Stimulated activated naive CD8-positive, alpha-beta T cell treated with anti-CD3 and anti-CD28 coated beads, Interleukin-15, Interleukin-2, amounts not matched to agents 100 U/mL and 50 U/mL, for 24 hours (primary cell): ENCODE measurements at places on chromosomes 2 and 18.

DNA sequence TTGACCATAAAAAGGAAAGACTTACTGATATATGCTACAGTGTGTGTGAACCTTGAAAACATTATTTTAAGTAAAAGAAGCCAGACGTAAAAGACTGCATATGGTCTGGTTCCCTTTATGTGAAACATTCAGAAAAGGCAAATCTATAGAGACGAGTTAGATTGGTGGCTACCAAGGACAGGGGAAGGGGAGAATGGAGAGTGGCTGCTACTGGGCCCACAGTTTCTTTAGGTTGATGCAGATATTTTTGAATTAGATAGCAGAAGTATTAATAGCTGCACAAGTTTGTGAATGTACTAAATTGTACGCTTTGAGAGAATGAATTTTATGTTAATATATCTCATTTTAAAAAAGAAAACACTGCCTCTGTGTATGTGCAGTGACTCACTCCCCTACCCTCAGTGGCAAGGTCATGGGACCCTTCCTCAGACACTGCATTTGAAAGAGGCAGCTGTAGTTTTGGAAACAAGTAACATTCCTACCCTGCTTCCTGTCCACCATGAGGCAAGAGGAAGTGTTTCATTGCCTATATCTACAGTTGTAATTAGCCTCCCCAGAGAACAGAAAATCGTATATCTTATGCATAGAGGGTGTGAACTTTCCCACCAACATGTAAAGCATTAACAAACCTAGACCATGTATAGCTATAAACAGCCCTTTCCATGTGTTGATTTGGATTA lies 29.8 kb upstream of the ARMC9 start:
- no peak for DNase-seq

DNA sequence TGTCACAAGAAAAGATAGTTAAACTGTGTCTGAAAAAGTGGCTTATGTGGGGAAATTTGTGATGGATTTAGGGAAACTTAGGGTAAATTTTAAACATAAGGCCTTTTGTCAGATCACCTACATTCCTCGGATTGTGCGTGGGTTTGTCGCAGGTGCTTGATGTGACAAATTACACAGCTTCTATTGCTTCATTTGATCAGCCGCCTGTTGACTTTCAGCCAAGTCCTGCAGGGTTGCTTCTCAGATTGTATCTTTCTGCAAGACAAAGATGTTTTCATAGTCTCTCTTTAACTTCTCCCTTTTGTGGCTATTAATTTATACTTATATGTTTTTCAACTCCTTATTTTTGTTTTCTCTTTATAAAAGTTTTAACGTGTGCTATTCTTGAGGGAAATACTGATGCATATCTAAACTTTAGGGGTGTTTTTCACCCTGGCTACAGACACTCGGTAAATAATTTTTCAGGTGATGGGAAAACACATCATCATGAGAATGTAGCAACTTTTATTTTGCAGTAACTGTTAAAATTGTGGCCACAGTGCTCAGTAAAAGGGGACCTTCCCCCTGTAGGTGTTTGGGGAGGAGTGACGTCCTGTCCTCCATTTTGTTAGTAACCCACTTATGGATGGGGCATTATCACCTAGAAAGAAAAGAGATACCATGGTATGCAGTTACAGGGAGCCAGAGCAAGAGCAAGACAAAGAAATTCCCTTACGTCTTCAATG lies 31.4 kb downstream of the GALM start:
- no peak for DNase-seq

DNA sequence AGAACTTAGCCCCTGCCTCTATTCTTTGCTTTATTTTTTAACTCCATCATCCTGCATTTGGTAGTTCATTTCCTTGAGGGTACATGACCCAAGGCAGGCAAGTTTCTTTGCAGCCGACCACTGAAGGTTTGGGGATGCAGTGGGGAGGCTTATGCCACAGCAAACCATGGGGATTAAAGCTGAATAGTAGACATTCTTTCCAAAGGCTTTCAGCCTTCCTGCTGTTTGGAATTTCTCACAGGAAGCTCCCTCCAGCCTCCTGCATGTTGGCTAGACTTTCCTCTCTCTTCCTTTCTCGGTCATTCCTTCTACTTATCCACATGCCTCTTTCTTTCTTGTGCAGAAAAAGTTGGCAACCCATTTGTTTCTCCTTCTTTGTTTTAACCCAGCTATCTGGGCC lies 77.3 kb downstream of the SOCS6 start:
- no peak for DNase-seq

GRCh38 chr2:5190023-5190422 lies 502.2 kb upstream of the SOX11 start:
- no peak for DNase-seq

DNA sequence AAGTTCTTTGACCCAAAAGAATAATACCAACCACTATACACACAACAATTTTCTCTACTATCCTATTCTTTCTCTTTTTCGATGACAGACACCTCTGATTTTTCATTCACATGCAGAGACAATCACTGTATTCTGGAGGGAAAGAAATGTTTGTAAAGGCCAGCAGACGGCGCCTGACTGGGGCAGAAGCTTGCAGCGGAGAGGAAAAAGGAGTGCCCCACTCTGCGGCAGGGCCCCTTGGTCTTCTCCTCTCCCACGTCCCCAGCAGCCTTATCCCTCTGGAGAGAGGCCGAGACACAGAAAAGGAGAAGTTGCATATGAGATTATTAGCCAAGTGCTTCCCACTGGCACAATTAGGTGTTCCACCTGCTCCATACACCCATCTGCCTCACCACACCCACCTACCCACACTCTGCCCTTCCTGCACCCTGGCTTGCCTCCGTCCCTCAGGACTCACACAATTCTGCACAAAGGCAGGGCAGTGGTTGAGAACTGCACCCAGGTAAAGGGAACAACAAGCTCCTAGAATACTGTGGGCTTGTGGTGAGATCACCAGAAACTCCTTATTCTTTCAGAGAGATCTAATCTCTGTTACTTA lies 687.3 kb downstream of the NRXN1 start:
- DNase-seq: no peak

DNA sequence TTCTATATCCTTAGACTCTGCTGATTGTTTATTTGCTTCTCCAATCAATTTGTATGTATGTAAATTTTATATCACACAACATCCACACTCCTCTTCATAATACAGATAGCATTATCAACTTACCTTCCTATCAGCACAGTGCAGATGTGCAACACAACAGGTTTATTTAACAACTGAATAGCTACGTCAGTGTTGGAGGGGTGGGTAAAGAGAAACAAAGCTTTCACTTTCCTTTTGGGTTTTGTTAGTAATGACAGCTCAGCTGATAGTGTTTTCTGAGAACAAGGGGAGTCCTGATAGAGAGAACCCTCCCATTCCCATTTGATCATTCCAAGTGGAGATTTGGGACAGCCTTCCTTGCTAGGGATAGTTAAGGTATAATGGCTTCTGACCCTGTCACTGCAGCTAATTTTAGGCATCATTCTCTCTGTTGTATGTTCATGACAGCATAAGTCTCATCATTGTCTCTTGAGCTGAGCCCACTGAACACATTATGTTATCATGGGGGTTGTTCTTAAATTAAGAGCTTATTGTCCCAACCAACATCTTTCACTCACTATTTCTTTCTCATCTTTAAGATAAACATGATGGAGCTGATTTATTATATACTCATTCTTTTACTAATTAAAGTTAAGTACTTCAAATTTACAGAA lies 227.7 kb downstream of the GPD2 start:
- DNase-seq: no peak

- DNase-seq: no peak
Measured at GRCh38 chr2:238710787-238711186, 137.1 kb upstream of the TWIST2 start.

DNA sequence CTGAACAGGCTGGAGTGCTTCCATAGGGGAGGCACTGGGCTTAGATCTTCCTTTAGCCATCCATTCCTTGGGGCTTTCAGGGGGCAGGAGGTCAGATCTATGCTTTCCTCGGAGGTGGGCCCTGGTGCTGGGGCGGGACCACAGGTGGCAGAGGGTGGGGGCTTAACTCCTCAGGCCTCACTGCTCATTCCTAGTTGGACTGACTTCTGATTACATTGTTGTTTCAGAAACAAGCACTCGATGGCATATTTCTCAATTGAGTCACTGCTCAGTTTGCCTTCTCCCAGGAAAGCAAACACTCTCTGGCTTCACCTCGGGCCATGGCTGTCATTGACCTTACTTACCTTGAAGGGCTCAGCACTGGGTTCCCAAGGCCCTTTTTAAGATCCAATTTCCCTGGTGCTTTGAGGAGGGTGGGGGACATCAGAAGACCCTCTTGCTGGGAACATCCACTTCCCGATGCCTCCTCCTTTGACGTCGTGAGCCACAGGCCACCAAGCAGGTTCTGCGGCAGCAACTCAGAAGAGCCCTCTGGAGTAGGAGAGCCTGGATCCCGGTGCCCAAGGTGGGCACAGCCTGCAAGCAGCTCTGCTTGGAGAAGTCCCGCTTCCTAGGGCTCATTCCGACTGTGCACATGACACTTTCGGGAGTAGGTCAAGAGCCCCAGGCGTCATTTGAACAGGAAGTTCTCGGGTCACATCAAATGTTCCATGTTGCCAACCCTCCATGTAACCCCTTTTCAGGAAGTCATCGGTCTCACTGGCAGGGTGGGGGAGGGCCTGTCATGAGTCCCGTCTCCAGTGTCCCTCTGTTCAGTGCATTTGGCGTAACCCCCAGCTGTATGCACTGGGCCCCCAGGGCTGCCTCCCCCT lies 40.6 kb downstream of the SDC1 start:
- DNase-seq: no peak

- no peak for DNase-seq
Measured at GRCh38 chr2:203623096-203623495, 83.3 kb upstream of the CD28 start.

DNA sequence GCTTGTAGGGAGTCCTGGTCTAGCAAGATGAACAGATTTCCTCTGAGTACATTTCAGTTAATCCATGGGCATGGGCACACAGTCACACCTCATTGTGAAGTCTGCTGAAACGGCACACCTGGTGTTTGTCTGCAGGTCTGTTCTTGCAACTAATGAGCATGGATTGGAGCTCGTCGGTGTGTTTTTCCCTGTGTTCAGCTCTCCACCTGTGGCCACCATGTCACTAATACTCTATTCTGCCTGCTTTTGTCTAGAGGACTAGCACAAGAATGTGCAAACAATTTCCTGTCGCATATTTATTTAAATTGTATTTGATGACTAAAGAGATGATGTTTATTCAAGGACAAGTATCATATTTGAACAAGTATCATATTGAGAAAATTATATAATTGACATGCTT lies 24.5 kb upstream of the PPP4R1 start:
- no peak for DNase-seq

GRCh38 chr2:9847140-9847539 lies 3.9 kb downstream of the TAF1B start:
- no peak for DNase-seq

GRCh38 chr2:150985741-150986140 lies 275.9 kb downstream of the RBM43 start:
- DNase-seq: no peak

DNA sequence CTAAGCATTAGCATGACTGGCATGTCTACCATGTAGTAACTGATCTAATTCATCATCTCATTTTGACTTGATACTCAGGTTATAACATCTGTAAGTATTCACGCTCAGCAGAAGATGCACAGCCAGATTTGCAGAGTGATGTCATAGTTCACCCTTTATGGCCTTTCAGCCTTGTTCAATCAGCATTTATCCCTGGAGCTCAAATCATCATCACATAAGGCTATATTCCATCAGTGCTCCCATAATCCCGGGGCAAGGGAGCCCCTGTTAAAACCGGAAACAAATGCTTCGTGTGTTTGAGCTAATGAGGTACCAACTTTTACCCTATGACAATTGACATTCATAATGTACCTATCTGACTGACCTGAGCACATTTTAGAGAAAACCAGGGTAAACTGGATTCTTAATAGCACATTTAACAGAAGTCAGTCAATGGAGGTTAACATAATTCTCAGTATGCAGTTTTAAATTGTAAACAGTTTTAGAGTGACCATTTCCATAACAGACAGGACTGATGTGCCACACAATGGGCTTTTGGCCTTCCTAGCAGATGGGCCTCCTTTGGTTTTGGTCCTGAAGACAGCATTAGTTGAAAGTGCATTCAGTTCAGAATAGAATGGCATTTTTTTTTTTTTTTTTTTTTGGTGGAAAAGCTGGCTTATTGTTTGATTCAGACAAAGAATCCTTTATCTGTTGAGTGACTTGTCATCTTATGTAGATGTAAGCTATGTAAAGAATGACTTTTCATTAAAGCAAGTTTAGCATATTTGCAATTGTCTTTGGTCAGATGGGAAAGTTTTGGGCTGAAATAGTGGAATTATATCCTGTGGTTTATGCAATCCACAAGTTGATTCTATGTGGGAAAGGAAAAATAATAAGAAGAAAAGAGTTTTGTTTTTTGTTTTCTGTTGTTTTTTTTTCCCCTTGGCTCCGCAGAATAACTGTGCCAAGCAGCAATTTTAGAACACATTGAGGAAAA lies 866.0 kb upstream of the ACVR2A start:
- DNase-seq: no peak

DNA sequence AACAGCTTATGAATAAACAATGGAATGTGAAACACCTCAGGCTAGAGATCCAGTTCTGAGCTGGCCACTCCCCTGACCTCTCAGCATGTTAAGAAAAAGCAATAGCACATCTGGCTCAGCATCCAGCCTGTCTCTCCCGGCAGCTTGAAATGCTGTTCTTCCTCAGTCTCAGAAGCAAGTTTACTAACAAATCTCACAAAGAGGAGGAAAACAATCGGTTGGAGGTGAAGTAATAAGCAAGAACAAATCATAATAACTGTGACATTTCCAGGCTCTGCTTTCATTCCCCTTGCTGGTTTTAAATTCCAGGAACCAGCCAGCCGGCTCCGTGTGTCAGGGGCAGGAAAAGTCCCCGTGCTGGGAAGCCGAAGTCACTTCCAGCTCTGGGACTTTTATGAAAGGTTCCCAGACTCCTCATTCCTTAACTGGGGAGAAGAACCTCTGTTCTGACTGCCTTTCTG lies 133.9 kb upstream of the ARL4C start:
- DNase-seq: no peak

DNA sequence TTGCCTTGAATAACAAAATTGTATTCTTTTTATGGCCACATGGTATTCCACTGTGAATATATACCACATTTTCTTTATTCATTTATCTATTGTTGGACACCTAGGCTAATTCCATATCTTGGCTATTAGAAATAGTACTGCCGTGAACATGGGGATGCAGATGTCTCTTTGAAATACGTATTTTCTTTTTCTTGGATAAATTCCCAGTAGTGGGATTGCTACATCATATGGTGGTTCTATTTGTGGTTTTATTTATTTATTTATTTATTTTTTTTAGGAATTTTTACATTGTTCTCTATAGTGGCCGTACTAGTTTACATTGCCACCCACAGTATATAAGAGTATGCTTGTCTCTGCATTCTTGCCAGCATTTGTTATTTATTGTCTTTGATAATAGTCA lies 679.8 kb upstream of the NRXN1 start:
- no peak for DNase-seq

- DNase-seq: no peak
Measured at GRCh38 chr18:57135699-57136098, 11.2 kb upstream of the BOD1L2 start.

- no peak for DNase-seq
Measured at GRCh38 chr2:13114391-13114790, 397.7 kb downstream of the TRIB2 start.
